Epithelial cell of umbilical artery (primary cell): ENCODE measurements at places on chromosomes 7 and 10. TPM values are rescaled to one million over a fixed set of nuclear protein-coding genes. Genes with fewer than 3 reads are reported as not detected.

The ZNF786 gene
- total RNA-seq = 7.8 and 8.1 TPM in 2 replicates

The POP7 gene
- total RNA-seq = 43.6 and 67.2 TPM in 2 replicates

The TMEM139 gene
- under 0.01 and 0.61 TPM in 2 replicates for total RNA-seq

The PGAM2 gene
- not detected in 2 replicates for total RNA-seq

The APBB1IP gene
- total RNA-seq = not detected in 2 replicates

The LRRC18 gene
- total RNA-seq = not detected in 2 replicates

The NXPH1 gene
- not detected in 2 replicates for total RNA-seq

The DKK1 gene
- 191 and 206 TPM in 2 replicates for total RNA-seq

The ADAM8 gene
- 0.32 and 1.1 TPM in 2 replicates for total RNA-seq

The SPACDR gene
- total RNA-seq = 0.30 and 0.32 TPM in 2 replicates

The CPXM2 gene
- 0.97 and 2.1 TPM in 2 replicates for total RNA-seq

The SAMD9L gene
- 14.3 and 78.0 TPM in 2 replicates for total RNA-seq

The HOXA7 gene
- 1.4 and 1.9 TPM in 2 replicates for total RNA-seq

The PLEKHS1 gene
- not detected in 2 replicates for total RNA-seq

The CLRN3 gene
- total RNA-seq = not detected in 2 replicates

The RELN gene
- 1.2 and 1.6 TPM in 2 replicates for total RNA-seq

The SMKR1 gene
- total RNA-seq = 0.46 TPM in 1 of 2 replicates, not detected in the other

The CALML3 gene
- not detected in 2 replicates for total RNA-seq

The HEPACAM2 gene
- not detected in 2 replicates for total RNA-seq

The ANXA8 gene
- total RNA-seq = 0.30 TPM in 1 of 2 replicates, not detected in the other

The HOXA11 gene
- total RNA-seq = 8.1 and 10.3 TPM in 2 replicates

The GPR26 gene
- total RNA-seq = not detected in 2 replicates

The C10orf53 gene
- total RNA-seq = not detected in 2 replicates

The CFTR gene
- not detected in 2 replicates for total RNA-seq

The ACTL6B gene
- not detected in 2 replicates for total RNA-seq
